CD4-positive, alpha-beta T cell treated with Interleukin-10 for 1 hour (primary cell): ENCODE measurements at places on chromosomes 7 and 10.

DNA sequence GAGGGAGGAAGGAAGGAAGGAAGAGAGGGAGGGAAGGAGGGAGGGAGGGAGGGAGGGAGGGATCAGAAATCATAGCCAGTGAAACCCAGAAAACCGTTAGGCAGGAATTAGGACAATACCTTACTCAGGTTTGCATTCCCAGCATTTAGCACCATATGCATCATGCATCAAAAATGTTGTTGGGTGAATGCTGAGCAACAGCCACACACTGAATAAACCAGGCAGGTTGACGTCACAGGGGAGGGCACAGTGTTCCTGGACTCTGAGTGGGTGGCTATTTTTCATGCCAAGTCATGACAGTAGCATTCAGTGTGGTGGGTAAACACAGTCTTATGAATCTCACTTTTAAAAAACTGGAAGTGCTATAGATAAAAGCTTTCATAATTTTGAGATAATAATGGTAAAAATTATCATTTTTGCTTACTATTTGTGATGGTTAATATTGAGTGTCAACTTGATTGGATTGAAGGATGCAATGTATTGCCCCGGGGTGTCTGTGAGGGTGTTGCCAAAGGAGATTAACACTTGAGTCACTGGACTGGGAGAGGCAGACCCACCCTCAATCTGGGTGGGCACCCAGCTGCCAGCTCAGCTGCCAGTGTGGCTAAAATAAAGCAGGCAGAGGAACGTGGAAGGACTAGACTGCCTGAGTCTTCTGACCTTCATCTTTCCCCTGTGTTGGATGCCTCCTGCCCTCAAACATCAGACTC lies 199.1 kb upstream of the PRKCQ start:
- DNase-seq = no peak

DNA sequence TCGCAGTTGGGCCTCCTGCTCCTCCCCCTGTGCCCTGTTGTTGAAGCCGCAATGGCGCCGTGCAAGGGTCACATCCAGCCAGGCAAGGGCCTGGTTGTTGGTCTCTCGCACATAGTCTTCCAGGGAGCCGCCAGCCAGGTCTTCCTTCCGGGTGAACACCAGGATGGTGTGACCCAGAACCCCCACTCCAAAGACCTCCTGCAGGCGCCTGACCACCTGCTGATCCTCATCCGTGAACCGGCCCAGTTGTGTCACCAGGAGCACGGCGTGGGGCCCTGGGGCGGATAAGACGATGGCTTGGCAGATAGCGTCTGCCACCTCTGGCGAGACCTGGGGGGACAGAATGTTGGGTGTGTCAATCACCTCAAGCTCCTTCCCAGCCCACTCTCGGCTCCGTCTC lies 4.2 kb downstream of the GIMAP6 start:
- no peak for DNase-seq

DNA sequence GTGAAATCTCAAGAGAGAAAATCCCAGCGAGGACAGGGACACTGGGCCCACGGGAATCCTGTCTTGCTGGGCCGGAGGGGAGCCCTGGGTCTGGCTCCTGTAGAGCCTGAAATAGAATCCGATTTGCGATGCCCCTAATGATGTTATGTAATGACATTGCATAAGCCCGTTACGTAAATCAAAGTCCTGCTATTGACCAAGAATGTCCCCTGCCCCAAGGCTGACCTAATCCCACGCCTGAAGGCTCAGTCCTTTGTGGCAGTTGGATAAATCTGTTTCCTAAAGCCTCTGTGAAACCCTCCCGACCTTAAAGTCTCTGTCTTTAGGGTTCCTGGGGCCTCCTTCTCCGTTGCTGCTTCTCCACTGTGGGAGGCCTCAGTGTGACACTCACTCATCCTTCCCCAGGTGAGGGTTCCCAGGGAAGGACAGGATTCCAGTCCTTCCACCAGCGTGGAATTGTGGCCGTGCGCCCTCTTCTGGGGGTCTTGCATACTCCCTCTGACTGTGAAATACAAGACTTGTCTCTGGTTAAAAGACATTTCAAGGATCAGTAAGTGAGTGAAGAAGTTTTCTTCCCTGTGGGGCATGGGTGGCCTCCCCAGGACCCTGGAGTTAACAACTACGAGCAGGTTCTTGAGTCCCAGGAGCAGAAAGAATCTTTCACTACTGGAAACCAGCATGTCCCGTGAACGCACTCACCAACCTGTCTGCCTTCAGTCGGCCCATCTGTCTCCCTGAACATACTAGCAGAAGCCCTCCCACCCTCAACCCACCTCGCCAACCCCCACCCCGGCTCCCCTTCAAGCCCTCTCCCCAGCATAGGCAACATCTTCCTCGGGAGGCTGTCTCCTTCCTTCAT lies 19.8 kb downstream of the ZNF467 start:
- no peak for DNase-seq

GRCh38 chr7:96224685-96225084 lies 97.2 kb downstream of the SLC25A13 start:
- DNase-seq = peak; percentile 2

DNA sequence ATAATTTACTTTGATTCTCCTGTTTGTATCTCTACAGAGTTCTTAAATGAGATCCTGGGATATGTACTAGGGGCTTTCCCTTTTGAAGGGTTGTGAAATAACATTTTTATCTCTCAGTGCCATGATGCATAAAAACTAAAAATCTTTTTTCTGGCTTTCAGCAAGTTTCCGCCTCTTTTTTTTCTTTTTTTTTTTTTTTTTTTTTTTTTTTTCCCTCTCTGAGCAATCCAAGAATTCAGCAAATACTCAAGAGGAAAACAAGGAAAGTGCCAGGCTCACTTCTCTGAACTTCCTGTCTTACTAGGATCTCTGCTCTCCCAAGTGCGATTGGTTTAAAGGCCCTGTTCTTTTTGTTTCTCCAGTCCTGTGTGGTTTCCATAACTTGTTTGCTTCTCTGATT lies 79.9 kb downstream of the HYCC1 start:
- DNase-seq = no peak

DNA sequence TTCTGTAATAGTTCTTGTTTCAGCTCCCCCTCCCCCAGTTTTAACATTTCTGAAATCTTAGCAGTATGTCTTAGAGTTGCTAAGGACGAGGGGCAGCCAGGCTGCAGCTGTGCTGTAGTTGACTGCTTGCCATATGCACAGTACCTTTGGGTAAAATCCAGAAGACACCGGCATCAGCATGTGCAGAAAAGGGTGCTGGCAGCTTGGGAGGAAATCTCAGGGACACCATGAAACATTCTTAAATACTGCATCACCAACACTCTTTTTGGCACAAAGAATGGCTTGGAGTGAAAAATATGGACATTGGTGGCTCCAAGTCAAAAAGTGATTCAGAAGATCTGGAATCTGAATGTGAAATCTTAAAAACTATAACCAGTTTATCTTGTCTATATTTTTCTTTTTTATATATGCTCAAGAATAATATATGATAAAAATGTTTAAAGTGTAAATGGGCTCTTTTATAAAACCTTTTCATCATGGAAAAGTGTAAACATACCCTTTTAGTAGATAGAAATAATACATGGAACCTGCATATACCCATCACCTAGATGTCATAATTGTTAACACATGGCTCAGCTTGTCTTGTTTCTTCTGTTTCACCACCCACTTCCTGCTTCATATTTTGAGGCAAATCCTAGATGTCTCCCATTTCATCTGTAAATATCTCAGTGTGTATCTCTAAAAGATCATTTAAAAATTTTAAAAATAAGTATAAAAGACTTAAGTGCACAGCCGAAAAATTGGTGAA lies 34.4 kb upstream of the ARMS2 start:
- DNase-seq = no peak

DNA sequence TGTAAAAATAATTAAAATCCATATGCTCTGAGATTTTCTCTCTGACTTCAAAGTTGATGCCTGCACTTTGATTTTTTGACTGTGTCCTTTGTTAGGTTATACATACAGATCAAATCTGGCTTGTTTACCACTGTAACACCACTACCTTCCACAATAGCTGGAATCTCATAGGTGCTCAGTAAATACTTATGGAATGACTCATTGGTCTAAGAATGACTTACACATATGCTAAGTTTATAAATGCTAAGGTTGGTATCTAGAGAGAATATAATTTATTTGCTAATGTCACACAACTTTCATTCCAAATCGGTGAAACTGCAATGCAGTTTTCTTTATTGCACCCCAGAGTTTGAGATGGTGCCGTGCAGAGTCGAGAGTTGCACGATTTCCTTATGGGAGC lies 578.5 kb downstream of the SH2D4B start:
- DNase-seq = no peak

DNA sequence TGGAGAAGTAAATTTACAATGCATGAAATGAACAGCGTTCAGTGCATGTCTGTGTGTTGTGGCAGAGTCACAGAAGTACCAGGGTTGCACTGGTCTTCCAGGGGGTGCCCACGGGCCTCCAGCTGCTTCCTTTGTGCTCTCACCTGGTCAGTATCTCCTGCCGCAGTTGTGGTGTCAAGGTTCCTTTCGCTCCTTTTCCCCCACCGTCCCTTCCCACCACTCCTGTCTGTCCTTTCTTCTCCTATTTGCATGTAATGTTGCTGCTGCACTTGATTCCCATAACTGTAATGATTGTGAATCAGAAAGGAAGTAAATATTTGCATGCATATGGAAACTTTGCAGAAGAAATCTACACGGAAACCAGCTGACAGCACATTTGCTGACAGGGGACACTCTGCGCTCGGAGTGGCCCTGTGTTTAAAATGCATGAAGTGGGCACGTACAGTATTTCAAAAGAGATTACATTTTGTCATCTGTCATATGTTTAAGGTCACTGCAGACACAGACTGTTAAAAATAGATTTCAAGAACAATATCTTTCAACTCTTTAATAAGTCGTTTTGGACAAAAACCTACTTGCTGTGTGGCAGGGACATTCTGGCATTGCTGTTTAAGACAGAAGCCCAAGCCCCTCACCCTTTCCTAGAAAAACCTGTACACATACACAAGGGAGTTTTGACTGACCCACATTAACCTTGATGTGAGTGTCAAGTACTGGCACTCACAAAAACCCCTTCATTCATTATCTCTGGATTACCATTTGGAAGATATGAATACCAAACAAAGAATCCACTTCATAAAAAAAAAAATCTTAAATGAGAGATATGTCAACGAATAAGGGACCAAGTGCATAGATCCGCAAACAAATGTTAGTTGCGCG lies 336.7 kb upstream of the KLF6 start:
- no peak for DNase-seq

DNA sequence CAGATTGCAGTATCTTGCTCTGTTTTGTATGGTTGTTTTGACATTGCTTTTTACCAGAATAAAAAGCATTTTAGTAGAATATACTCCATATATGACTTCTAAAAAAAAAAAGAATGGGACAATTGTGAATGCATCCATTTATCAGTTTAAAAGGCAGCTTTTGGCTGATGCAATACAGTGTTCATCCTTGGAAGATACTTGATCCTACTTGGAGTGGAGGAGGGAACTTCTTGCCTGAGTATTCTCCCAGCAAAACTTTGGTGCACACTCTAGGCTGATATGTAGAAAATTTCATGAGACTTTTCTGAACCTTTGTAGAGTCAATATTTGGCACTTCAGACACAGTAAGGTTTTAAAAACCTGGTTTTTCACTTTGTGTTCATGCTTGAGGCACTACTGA lies 40.2 kb downstream of the WDR11 start:
- DNase-seq = no peak

GRCh38 chr10:95663496-95663895 lies 7.0 kb upstream of the ALDH18A1 start:
- no peak for DNase-seq

GRCh38 chr10:70324339-70324861 lies 40.6 kb upstream of the NPFFR1 start:
- no peak for DNase-seq

DNA sequence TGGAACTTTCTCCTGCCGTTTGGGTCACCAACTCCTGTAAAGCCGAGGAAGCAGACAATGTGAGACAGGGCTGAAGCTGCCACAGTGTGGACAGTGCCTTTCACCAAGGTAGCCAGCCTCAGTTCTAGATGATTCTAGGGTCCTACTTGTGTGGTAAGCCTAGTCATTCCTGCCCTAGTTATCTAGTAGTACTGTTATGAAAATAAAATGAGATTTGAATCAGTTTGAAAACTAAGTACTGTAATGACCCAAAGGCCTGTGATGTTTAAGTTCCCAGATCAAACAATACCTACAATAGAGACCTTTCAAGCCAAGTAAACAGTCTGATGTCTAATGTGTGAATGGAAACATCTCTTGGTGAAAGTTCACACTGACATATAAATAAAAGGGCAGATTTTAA lies 37.1 kb downstream of the POLL start:
- DNase-seq = no peak

- peak; percentile 60 for DNase-seq
Observed at GRCh38 chr10:96651998-96652431, 65.2 kb upstream of the TM9SF3 start.

DNA sequence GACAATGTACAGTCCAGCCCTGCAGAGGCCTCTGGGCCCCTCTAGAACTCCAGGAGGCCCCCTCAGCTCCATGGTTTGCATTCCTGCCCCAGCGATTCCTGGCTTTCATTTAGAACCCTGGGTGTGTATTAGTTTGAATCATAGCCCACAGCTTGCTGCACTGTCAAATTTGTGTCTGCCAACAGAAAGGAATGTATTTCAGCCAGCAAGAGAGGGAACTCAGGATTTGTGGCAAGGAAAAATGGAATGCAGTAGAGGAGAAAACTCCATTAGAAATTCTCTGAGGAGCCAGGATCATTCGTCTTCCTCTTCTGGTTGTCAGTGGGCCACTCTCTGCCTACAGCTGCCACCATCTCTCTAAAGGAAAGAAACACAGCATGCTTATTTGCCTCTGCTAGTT lies 27.9 kb upstream of the WDR11 start:
- no peak for DNase-seq

DNA sequence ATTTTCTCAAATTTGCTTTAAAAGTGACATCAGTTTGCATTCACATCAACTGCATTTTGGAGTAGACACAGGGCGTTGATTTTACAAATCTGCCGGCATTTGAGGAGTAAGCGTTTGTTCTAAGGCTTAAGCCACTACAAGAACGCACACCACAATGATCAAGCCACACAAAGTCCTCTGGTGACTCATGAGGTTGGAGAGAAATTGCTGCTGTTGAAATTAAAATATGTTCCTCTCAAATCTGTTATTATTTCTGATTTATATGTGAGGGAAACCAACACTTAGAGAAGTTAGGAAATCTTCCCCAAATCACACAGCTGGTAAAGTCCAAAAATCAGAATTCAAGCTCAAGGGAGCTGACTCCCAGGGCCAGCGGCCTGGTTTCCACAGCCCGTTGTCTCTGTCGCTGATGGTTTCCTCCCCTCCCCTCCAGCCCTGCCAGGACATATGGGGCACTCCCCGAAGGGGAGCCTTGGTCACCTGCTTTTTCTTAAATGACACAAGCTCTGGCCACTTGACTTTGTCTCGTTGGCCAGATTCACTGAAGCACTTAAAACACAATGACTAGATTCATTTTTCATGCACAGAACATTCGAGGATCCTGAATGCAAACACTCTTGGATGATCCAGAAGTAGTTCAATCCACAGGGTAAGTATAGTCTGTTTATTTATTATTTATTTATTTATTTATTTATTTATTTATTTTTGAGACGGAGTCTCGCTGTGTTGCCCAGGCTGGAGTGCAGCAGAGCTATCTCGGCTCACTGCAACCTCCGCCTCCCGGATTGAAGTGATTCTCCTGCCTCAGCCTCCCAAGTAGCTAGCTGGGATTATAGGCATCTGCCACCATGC lies 29.2 kb upstream of the KLF6 start:
- no peak for DNase-seq
